ENCODE measurements at places on chromosomes 2 and 18.

- DNase-seq, result no peak
Measured at GRCh38 chr2:143237146-143237777, 108.0 kb downstream of the ARHGAP15 start.

- no peak for DNase-seq
Measured at GRCh38 chr2:64258566-64258965, 114.3 kb upstream of the PELI1 start.

DNA sequence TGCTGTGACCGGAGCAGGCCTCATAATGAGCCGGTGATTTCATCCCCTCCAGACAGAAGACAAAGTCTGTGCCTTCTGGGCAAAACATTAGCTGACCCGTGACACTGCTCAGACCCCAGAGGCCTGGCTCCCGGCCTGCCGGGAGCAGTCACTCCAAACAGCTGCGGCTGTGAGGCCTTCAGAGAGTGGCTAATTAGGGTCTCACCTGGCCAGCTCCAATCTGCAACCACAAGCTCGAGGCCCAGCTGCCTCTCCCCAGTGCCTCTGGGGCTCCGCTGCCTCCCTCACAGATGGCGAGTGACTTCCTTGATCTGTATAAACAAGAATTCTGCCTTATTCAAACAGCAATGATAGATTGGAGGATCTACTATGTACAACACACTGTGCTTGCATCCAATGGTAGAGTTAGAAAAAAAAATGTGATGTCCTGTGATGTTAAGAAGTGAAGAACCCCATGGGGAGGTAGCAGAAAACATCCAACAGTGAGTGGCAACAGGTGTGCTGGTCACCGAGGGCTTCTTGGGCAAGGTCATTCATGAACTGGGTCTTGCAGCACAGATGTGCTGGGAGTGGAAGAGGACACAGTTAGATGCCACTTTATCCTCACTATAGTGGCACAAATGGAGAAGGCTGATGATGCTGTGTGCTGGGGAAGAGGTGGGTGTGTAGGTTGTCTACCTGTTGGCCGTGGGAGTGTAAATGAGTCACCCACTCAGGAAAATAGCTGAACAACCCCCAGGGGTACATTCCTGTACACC is 98.2 kb upstream of the ASAP2 start:
- peak; percentile 21 for DNase-seq

GRCh38 chr2:24816884-24817283 is 23.7 kb downstream of the CENPO start:
- DNase-seq, result peak; percentile 78

DNA sequence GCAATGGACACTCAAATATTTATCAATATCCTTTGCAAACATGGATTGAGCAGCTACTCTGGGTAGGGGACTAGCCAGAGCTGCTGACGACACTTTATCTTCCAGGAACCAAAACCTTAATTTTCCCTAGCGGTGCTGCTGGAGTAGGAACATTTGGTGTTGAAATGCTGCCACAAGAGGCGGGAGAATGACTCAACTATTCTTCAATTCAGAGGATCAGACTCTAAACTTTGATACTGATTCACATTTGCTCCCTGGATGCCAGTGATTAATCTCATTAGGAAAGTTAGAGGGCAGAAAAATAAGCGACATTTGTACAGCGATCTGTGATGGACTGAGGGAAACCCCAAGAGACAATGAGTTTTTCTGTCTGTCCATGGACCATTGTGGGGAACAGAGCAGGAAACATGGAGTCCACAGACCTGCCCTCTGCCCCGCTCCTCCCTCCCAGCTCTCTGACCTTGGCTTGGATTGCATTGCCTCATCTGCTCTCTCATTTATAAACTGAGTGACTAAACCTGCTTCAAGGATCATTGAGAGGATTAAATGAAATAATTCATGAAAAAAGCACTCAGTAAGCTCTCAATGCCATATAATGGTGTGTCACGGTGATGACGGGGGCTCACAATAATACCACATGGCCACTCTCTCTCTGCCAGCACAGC is 12.6 kb upstream of the EPB41L3 start:
- peak; percentile 69 for DNase-seq

DNA sequence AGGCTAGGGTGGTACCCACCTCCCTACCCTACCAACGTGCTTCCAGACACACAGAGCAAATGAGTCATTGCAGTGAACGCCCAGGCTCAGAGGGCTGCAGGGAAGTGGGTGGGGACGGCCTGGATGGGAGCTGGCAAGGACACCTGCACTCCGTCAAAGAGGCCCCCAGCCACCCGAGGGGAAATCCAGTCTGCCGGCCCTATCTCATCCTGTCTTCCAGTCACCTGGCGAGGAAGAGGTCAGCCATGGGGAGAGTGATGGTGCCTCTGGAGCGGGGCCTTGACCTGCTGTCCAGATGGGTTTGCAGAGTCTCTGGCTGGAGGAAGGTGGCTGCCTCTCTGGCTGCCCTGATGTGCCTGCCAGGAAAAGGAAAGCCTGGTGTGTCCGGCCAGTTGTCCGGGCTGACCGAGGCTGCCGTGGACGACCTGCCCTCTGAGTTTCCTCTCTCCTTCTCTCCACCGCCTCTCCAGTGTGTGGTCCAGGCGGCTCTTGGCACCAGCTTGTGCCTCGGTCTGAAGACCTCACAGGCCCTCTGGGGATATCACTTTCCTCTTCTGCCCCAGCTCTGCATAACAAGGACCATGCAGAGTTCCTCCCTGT is 209.7 kb upstream of the COPS8 start:
- DNase-seq, result no peak

GRCh38 chr2:176772816-176773215 is 439.8 kb upstream of the HNRNPA3 start:
- no peak for DNase-seq
